KG1 (cell line): ENCODE measurements at places on chromosomes 13 and 19.

- no peak for DNase-seq
These were observed 5.5 kb downstream of the TPGS1 start for GRCh38 chr19:512547-513365.

DNA sequence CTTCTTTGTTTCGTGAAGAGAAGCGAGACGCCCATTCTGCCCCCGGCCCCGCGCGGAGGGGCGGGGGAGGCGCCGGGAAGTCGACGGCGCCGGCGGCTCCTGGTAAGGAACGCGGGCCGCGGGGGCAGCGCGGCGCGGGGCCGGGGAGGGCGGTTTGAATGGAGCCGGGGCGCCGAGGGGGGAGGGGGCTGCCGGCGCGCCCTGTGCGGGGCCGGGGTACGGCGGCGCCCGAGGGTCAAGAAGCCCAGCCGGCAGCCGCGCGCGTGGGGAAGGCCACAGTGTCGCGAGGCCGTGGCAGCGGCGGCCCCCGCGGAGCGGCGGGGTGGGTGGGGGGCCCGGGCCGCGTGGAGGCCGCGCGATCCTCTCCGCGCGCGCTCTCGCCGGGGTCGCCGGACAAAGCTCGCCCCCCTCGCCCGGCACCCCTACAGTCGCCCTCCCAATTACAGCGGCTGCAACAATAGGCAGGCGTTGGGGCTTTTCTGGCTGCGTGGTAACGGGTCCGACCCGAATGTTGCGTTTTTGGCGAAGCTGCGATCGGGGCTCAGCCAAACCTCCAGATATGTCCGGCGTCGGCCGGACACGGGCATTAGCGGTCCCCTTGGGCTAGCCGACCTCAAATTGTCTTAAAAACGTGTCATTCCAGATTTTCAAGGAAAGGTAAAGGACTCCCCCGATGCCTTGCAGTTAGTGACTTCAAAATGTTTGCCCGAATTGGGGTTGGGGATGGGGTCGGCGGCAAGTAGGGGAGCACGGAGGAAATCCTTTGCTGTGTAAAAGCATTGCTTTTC is 437 bp downstream of the SMARCA4 start:
- no peak for DNase-seq

GRCh38 chr13:23777575-23777870 is 111.7 kb downstream of the MIPEP start:
- no peak for DNase-seq

DNA sequence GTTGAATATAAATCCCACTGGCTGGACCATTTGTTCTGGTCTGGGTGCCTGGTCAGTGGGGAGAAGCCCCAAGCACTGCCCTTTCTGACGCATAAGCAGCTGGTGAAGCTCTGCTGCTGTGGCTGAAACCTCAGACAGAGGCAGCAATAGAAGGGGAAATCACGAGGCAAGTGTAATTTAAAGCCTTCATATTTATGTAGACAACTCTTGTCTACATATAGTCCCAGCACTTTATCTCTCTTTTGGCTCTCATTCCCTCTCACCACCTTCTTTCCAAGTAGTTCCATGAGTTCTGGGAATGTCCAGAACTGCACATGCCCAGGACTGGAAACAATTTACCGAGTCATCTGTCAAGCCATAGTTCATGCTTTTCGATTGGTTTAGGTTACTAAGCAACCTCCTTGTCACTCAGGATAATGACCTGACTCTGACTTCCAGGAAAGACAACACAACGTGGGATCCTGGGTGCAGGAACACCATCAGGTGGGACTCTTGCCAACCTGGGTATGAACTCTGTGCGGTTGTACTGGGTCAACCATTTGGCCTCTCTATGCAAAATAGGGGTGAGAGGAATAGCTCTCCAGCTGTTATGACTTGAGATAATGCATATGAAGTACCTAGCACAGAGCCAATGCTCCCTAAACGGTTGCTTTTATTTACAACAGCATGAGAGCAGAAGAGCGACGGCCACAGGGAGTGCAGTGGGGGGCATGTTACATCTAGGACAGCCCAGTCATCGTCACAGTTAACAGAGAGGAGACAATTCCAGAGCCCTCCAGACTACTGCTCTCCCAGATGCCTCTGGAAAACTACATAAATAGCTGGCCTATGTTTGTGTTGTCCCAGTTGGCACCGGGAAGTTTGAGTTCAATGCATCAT is 321.9 kb downstream of the FOXO1 start:
- no peak for DNase-seq

DNA sequence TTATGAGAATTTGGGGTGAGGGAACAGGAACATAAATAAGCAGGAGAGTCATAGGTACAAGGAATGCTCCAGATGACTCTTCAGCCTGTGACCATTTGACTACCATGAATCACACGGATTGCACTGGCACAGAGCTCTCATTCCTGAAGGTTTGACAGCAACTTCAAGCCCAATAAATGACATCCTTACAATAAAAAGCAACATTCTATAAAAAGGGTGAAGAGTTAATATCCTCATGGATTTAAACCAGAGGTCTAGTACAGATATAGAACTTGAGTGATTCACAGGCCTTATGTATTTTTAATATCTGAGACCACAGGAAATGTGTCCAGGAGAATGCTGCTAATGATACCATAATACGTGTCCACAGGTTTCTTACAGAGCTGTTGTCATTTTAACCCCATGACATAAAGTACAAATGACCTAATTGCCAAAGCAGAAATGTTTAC is 158.1 kb downstream of the IRS2 start:
- no peak for DNase-seq

- DNase-seq, result no peak
These were observed 32.4 kb upstream of the CACNA1A start for GRCh38 chr19:13538601-13539253.

GRCh38 chr13:33045851-33046592 is 29.8 kb downstream of the KL start:
- no peak for DNase-seq
